ENCODE measurements at places on chromosomes 6 and 20.
A peak's percentile ranks its signal among the peaks of the same experiment; 100 is the strongest.

DNA sequence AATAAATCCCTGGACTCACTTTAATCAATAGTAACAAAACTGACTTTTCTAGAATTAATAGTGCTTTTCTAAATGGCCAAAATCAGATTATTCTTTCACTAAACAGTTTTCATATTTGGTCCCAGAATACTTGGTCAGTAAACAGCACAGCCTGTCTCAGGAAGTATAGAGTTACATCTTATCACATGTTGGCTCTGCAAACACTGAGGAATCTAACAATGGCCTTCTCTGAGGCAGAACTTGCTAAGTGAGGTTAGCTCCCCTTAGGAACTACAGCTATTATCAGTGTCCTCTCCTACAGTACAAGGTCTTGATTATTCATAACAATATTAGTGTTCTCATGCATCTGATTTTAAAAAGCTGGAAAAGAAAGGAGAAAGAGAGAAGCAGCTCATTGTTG lies 1622.8 kb downstream of the HACE1 start:
- H3K36me3 ChIP-seq, result no peaks in the 10 kb centered on the region

- no peaks in the 10 kb centered on the region for H3K27me3 ChIP-seq
- DNase-seq, result no peak
- no peak overlapping the region for H3K4me3 ChIP-seq
- peaks cover 11% of the 10 kb centered on the region for H3K4me1 ChIP-seq
- H3K36me3 ChIP-seq, result no peaks in the 10 kb centered on the region
- H3K27ac ChIP-seq, result peak overlapping the region; percentile 17
Measured at GRCh38 chr6:5626727-5627426, 365.6 kb downstream of the FARS2 start.

GRCh38 chr6:142796571-142796970 lies 148.4 kb downstream of the HIVEP2 start:
- H3K27ac ChIP-seq, result peak overlapping the region; percentile 20
- H3K27me3 ChIP-seq, result no peaks in the 10 kb centered on the region
- H3K4me1 ChIP-seq, result no peaks in the 10 kb centered on the region
- H3K4me3 ChIP-seq, result no peak overlapping the region
- no peaks in the 10 kb centered on the region for H3K36me3 ChIP-seq

DNA sequence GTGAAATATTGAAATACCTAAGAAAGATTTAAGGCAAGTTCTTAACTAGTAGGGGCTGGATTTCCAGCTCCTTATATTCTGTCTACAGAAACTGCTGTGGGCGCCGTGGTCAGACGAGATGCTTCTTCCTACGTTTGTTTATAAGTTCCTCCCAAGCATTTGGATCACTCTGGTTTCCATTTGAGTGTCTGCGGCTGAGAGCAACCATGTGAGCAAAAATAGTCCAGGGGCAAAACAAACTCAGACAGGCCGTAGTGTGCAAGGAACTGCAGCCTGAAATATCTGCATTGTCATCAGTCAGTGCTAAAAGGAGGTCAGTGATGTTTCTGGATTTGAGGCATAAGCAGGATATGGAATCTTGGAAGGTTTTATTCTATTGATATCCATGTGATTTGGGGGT lies 485.9 kb upstream of the JAG1 start:
- H3K4me3 ChIP-seq, result no peak overlapping the region
- H3K27ac ChIP-seq, result no peak overlapping the region
- no peaks in the 10 kb centered on the region for H3K36me3 ChIP-seq
- no peaks in the 10 kb centered on the region for H3K4me1 ChIP-seq
- no peaks in the 10 kb centered on the region for H3K27me3 ChIP-seq

DNA sequence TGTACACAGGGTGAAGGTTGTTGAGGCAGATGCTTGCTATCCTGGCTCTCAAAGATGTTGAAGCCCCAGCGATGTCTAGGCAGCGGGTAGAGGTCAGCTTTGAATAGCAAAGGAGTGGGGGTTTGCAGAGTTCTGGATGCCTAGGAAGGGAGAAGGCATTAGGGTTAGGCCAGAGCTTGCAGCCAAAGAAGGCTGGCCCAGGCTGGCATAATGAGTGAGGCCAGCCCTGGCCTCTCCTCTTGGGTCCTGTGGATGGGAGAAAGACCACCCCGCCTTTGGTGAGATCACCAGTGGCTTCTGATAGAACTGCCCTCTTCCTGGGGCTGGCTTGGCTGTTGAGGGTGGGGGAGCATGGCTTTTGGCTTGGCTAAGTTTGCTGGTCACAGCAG lies 406 bp upstream of the WFDC5 start:
- H3K36me3 ChIP-seq, result no peaks in the 10 kb centered on the region
- no peaks in the 10 kb centered on the region for H3K27me3 ChIP-seq
- H3K27ac ChIP-seq, result no peak overlapping the region

DNA sequence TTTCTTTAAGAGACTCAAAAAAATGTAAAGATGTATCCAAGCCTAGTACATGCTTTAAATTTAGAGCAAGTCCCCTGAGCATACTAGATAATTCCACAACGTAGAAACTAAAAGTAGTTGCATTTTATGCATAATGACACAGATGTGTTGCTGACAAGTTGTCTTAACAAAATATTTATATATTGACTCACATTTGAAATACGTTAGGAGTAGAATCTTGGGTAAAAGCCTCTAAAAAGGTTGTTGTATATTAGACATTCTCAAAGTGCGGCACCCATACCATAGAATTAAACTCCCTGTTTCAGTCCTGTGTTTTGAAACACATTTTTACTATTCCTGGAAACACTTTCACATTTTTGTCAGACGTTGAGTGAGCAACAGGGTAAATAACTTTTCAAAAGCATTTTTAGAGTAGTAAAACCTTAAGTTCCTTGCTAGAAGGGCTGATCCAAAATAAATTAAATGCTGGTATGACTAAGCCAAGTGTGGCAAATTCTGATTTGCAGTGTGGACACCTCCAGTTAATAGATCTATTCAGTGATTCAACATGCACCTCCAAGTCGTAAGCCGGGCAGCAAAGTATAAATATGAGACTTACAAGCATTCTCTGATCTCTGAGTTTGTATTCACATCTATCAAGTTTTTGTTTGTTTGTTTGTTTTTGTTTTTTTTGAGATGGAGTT lies 97.5 kb downstream of the GMDS start:
- no peak overlapping the region for H3K27ac ChIP-seq
- no peak overlapping the region for H3K4me3 ChIP-seq
- no peaks in the 10 kb centered on the region for H3K36me3 ChIP-seq
- no peaks in the 10 kb centered on the region for H3K27me3 ChIP-seq
- no peak for DNase-seq
- no peaks in the 10 kb centered on the region for H3K4me1 ChIP-seq

GRCh38 chr6:1608222-1609040 lies 1.3 kb upstream of the FOXC1 start:
- no peak overlapping the region for H3K27ac ChIP-seq
- H3K36me3 ChIP-seq, result no peaks in the 10 kb centered on the region
- no peak overlapping the region for H3K4me3 ChIP-seq
- peaks cover 99% of the 10 kb centered on the region for H3K27me3 ChIP-seq
- H3K4me1 ChIP-seq, result peaks cover 89% of the 10 kb centered on the region
- no peak for DNase-seq

DNA sequence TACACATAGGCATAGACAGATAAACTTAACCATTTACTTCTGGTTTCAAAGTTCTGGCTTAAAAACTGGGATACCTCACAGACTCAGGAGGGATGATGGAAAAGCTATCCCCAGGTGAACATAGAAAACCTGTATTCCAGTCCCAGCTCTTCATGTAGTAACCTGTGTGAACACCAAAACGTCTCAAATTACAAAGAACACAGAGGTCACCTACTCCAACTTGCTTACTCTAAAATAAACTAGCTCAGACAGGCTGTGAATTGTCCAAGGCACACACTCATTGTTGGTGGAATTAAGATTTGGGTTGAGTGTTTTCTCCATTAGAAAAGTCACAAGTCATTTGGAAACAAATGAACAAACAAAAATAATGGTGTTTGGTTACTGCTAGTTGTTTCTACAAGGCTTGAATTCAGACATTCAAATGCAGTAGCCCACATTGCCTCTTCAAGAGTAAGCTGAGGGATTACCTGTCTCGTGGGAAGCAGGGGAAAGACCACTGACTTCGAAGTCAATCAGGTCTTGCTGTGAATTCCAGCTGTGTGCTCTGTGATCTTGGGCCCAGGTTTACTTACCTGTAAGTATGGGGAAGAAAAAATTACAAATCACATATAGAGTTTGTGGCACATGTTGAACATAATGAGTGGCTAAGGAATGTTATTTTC lies 48.2 kb upstream of the LRRC1 start:
- no peaks in the 10 kb centered on the region for H3K4me1 ChIP-seq
- H3K4me3 ChIP-seq, result no peak overlapping the region
- DNase-seq, result no peak
- H3K27ac ChIP-seq, result no peak overlapping the region
- no peaks in the 10 kb centered on the region for H3K27me3 ChIP-seq
- no peaks in the 10 kb centered on the region for H3K36me3 ChIP-seq

All from spleen (tissue), 13 donors.